ENCODE measurements at places on chromosomes 6 and 20.

DNA sequence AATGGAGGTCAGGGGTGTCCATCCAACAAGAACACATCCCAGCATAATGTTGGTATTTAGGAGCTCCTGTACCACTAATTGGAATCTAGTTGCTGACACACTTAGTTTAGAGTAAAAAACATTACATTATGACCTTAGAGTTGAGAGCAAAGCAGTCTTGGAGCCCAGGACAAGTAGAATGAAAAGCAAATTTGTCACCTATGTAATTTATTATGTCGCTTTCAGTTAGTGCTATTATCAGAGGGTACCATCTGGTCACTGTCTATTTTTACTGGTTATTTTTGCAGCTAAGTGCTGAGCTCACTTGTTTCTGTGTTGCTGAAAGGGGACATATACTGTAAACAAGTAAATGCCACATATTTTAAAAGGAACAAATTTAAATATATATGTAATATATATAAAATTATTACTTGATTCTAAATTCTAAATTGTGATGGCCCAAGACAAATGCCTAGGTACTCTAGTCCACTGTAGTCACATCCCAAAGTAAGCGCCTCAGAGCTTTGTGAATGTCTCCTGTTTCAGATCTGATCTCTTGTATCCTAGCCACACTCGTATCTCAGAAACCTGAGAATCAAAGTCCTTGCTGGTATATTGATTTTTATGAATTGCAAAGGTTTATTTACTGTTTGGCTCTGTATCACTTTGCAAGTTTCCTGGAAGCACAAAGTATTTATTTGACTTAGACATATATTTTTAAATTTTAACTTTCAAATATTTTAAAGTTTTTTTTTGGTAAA is 148.6 kb upstream of the MAN1A1 start:
- H3K27me3 ChIP-seq = peaks cover 26% of the 10 kb centered on the region
- no peak overlapping the region for H3K4me3 ChIP-seq
- no peak overlapping the region for H3K27ac ChIP-seq
- no peak for DNase-seq
- no peaks in the 10 kb centered on the region for H3K36me3 ChIP-seq

- no peak for DNase-seq
- H3K27ac ChIP-seq = no peak overlapping the region
- H3K27me3 ChIP-seq = no peaks in the 10 kb centered on the region
- H3K4me1 ChIP-seq = peaks cover 26% of the 10 kb centered on the region
Measured at GRCh38 chr20:56409521-56409920, 2.5 kb upstream of the CASS4 start.

- no peak for DNase-seq
- no peaks in the 10 kb centered on the region for H3K4me1 ChIP-seq
- no peak overlapping the region for H3K27ac ChIP-seq
- H3K4me3 ChIP-seq = no peak overlapping the region
Measured at GRCh38 chr6:9126878-9127560, 691.7 kb upstream of the SLC35B3 start.

DNA sequence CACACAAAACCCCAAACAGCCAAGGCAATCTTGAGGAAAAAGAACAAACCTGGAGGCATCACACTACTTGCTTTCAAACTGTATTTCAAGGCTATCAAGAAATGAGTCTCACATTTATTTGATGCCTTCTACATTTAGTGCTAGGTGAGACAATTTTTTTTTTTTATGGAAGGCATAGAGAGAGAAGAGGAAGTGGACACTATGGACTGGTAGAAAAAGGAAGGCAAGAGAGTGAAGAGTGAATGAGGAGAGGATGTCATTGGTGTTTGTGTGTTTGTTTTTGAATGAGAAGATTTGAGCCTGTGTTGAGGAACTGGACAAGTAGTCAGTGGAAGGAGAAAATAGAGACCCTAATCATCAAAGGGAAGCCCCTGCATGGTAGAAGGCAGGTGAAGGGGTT is 182.0 kb upstream of the JAG1 start:
- DNase-seq = no peak
- H3K27me3 ChIP-seq = no peaks in the 10 kb centered on the region
- H3K4me1 ChIP-seq = no peaks in the 10 kb centered on the region
- no peak overlapping the region for H3K4me3 ChIP-seq
- no peaks in the 10 kb centered on the region for H3K36me3 ChIP-seq
